Stimulated activated CD8-positive, alpha-beta memory T cell treated with anti-CD3 and anti-CD28 coated beads, Interleukin-12 subunit alpha, Interleukin-12 subunit beta, amount 100 ng/mL, for 1 hour (primary cell): ENCODE measurements at places on chromosomes 6 and 20.

DNA sequence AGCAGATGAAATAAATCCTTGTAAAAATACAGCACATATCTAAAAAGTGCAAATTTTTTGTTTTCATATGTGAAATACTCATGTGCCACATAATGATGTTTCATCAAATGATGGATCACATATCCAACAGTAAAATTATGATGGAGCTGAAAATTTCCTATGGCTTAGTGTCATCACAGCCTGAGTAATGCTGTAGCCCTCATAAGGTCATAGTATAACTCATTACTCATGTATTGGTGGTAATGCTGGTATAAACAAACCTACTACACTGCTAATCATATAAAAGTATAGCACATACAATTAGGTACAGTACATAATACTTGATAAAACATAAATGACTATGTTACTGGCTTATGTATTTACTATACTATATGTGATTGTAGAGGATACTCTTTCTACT is 12.9 kb downstream of the TSPYL1 start:
- DNase-seq = no peak

DNA sequence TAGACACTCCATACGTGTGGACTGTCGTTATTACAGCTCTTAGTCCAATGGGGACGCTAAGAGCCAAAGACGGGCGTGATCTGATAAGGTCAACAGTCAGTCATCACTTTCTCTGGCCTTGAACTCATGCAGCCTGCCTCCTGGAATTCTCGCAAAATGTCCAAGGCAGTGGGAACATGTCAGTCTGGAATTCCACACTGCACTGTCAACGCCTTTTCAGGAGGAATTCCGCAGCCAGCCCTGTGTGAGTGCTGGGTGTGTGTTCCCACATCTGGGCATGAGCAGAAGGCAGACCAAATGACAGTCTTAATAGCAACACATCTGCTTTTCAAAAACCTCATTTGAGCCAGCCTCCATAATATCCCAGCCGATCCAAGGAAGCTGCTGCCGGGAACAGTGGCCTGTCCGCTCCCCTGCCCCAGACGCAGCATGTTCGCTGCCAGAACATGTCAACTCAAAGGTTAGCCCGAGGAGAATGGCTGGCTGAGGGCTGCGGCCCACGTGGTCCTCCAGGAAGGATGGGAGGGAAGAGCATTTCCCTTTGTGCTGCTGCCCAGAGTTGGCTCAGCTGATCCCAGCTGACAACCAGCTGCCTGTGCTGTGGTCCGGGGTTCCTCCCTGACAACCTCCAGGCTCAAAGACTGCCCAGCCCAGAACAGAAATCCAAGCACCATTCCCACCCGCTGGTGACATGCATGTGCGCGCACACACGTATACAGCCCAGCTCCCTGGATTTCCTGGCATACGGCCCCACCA is 103.1 kb downstream of the SULF2 start:
- no peak for DNase-seq

GRCh38 chr20:35434085-35435005 is 3.7 kb downstream of the GDF5 start:
- DNase-seq = no peak

GRCh38 chr6:168390749-168391420 is 50.1 kb upstream of the SMOC2 start:
- DNase-seq = no peak

DNA sequence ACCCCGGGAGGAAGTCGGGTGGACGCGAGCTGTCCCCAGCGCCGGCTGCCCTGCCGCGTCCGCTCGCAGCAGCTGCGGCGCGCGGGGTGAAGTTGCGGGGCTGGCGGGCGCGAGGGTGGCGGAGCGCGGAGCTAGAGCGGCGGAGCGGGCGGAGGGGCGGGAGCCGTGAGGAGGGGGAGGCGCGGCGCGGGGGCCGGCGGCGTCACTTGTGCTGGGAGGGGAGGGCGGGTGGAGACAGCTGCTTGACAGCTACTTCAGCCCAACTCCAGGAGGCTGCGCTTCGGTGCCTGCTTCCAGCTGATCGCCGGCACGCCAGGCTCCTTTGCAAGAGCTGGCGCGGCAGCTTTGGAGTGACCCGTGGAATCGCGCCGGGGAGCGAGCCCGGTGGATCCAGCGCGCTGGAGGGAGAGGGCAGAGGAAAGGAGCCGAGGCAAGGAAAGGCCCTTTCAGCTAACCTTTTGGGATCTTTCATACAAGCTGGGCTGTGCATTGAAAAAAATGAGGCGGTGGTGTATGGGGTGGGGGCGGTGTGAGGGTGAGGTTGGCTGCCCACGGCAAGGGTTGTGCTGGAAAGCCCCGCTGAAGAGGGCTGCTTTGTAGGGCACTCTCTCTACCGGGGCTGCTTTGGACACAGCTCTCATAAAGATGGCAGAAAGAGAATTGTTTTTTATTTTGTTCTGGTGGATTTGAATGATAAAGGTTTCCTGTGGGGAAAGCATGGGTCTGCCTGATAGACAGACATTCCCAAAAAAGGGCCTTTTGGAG is 24.6 kb downstream of the RIPOR2 start:
- no peak for DNase-seq

DNA sequence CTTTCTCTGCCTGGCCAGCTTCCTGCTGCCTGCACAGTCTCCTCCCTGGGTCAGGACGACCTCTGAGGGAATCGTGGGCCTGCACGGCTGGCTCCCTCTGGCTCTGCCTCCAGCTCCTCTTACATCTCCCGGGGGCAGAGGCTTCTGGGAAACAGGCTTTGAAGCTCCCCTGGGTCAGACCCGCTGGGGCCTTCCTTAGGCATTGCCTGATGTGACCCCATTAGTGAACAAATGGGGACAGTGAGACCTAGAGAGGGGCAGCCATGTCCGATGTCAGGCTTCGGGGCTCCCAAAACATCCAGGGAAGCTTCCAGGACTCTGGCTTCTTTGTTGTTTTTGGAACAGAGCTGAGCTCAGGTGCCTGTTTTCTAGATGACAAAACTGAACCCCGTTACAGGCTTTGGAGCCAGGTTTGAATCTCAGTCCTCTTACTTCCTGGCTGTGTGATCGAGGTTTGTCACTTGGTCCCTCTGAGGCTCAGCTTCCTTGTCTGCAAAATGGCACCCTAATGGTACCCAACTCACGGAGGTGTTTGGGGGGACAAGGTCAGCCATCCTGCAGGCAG is 94.3 kb downstream of the CEBPB start:
- DNase-seq = no peak

DNA sequence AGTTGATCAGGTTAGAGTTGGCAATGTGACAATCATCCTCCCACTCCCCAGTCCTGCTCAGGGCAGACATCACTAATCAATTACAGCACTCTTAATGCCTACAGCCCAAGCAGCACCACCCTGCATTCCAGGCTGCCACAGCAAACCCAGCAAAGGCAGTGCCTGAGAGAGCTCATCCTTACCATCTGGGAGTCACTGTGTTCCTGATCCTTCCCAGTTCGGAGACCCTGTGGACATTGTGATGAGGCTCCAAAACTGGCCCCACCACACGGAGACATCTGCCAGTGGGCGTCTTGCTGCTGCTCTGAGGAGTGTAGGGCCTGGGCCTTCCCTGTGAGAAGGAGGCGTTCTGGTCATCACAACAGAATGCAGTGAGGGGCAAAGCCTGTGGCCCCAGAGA is 216.5 kb upstream of the CST7 start:
- DNase-seq = no peak

DNA sequence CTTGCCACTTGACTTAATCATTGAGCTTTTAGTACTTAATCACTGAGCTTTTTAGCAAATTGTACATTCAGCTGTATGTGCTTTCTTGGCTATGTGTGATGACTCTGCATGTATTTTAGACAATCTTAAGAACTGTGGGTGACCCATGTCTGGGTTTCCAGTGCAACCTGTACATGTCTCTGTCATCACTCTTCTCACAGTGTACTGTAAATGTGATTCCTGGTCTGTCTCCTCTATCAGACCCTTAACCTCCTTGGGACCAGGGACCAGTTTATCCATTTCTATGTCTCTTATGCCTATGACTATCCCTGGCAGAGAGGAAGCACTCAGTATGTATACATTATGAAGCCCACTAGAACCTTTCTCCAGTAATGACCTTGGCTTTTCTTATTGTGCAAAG is 36.6 kb upstream of the HDDC2 start:
- DNase-seq = no peak

- no peak for DNase-seq
Measured at GRCh38 chr6:113181164-113181563, 676.0 kb upstream of the MARCKS start.

- DNase-seq = no peak
Measured at GRCh38 chr20:9617940-9618339, 103.5 kb downstream of the LAMP5 start.

DNA sequence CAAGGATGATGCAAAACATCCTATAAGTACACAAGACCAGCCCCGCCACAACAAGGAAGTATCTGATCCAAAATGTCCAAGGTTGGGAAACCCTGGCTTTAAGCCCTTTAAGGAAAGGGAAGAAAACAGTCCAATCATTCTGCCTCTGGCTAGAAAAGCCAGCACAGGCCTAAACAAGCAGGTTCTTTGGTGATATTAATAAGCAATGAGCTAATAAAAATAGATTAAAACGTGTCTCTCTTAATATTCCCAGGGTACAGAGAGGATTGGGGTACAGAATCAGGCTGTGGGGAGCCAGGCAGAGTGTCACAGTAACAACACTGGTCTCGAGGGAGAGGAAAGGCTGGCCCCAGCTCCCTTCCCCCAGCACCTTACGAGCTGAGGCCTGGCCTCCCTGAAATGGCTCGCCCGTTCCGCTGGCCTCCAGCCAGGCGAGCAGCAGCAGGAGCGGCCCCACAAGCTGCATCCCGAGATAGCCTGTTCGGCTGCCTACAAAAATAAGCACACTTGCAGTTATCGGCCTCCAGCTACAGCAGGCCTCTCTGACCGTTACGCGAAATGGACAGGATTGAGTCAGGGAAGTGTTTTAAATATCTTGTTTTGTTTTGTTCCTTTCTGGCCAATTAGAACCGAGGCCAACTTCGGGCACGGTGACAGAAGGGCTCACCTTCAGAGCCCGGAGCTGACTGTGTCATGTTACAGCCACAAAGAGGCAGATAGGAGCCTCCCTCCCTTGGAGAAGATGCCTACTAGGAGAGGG is 4.0 kb upstream of the ZMYND8 start:
- no peak for DNase-seq

GRCh38 chr6:2063547-2063946 is 181.9 kb downstream of the GMDS start:
- no peak for DNase-seq

DNA sequence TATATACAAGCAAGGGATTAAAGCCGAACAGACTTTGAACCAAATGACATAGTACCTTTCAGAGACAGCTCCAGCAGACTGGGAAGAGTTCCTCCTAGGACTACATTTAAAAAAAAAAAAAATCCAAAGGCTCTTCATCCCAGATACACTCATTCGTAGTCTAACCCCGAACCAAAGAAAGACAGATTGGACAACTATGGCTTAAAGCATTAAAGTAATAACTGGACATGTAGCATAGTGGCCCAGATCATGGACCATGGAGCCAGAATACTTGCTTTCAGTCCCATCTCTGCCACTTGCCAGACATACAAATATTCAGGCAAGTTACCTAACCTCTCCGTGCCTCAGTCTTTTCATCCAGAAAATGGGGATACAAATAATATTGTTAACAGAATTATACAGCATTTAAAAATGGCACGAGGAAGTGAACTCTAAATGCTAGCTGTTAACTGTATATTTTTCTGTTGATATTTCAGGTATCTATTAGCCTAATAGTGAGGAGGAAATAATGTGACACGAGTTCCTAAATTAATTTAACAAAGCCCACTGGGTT is 123.7 kb downstream of the HIVEP2 start:
- DNase-seq = no peak

GRCh38 chr6:85458782-85459181 is 8.9 kb downstream of the NT5E start:
- DNase-seq = no peak

DNA sequence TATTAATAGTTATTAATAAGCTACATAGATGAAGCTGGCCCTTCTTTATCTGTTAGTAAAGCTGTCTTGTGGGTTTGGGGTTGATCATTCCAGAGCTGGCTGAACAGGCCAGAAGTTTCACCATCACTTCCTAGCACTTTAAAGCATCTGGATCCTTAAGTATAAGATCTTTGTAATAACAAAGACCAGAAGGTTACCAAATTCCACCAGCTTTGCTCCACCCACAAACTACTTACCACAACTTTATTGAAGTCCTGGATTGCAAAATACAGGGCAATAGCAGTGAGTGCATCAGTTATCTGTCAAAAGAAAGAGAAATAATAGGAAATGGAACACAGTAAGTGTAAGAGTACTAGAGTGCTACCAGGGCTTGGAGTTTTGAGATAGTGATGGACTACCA is 33.0 kb downstream of the PIGU start:
- no peak for DNase-seq

DNA sequence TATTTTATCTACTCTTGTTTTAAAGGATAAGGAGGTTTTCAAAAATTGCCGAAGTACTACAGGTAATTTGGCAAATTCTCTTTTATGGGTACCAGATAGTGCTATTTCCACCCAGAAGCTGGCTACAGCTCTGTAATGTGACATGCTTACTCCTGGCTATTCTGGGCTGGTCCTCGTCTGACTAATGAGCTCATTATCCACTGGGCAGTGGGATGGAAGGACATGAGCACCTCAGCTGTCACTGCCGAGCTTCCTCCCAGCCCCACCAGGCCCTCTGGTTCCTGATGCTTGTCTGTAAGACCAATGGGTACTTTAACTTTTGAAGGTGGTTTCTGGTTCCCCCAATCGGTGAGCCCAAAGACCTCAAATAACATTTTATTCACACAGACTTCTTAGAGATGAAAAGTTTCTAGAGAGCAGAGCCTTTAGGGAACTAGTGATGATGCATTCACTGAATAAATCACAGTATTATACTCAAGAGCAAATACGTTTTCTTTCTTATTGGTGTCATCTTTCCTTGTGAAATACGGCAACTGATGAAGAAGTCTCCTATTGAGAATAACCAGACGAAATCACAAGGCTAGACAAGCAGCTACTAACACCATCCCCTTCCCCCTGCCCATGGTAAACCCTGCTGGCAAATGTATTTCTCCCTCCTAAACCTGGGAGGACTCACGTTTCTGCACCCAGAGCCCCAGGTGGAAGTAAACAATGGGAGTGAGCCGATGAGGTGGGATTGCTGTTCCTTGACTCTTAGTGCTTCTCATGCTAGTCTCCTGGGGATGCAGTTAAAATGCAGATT is 80.8 kb downstream of the SLC22A3 start:
- no peak for DNase-seq

DNA sequence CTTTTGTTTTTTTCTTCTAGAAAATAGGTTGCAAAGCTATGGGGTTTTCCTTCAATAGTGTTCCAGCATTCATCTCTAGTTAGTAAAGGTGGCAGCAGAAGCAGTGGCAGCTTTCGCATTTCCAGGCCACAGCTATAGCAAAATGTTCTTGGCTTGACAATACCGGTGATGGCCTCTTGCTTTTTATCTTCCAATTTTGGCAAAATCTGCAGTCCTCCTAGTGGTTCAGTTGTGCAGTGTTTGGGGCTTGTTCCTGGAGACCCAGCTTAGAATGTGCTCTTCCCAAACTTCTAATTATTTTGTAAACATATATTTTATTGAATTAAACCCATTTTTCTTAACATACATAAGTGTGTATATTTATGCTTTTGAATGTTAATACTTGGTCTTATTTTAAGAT is 370.6 kb upstream of the MAN1A1 start:
- DNase-seq = no peak
